T follicular helper cell (primary cell): ENCODE measurements at places on chromosomes 4 and X.

GRCh38 chr4:3493720-3494461 is 30.8 kb downstream of the DOK7 start:
- no peak for DNase-seq

DNA sequence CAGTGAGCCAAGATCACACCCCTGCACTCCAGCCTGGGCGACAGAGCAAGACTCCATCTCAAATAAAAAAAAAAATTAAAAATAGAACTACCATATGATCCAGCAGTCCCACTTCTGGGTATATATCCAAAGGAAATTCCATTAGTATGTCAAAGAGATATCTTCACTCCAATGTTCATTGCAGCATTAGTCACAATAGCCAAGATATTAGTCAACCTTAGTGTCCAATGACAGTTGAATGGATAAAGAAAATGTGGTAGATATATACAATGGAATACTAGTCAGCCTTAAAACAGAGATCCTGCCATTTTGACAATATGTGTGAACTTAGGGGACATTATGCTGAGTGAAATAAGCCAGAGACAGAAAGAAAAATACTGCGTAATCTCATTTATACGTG is 49.4 kb downstream of the C4orf46 start:
- no peak for DNase-seq

GRCh38 chr4:53490161-53490956 is 100.9 kb downstream of the LNX1 start:
- no peak for DNase-seq

DNA sequence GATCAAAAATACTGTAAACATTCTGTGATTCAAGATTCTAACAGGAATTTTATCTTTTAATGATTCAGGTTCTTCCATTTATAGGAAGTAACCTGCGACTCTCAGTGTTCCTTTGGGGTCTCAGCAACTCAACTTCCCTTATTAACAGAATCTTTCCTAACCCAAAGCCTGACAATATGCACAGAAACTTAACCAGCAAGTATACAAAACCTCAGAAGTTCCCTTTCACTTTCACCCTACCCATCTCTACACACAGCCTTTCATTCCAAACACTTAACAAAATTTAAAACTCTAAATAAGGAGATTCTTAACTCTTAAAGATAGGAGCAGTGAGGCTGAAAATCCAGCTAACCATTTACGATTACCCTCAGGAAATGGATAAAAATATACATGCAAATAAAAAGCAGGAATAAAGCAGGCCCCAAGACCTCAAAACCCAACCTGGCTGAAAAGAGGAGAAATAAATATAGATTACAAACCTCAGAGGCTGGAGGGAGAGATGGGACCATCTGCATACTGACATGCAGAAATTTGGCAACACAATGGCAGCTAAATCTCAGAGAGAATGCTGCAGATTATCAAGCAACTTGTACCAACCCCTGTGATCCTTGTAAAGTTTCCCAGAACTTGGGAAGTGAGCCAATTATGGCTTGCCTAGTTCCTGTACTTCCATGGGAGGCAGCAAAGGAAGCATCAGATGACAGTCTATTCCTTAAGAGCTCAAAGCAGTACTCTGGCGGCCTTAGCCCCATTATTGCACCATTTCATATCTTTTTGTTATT is 101.0 kb downstream of the ATP11C start:
- DNase-seq = no peak

GRCh38 chr4:160020804-160021203 is 917.9 kb downstream of the RAPGEF2 start:
- no peak for DNase-seq

GRCh38 chr4:8176547-8177399 is 18.2 kb upstream of the ABLIM2 start:
- no peak for DNase-seq

- no peak for DNase-seq
These were observed 12.3 kb downstream of the TBCK start for GRCh38 chr4:106303548-106304281.

DNA sequence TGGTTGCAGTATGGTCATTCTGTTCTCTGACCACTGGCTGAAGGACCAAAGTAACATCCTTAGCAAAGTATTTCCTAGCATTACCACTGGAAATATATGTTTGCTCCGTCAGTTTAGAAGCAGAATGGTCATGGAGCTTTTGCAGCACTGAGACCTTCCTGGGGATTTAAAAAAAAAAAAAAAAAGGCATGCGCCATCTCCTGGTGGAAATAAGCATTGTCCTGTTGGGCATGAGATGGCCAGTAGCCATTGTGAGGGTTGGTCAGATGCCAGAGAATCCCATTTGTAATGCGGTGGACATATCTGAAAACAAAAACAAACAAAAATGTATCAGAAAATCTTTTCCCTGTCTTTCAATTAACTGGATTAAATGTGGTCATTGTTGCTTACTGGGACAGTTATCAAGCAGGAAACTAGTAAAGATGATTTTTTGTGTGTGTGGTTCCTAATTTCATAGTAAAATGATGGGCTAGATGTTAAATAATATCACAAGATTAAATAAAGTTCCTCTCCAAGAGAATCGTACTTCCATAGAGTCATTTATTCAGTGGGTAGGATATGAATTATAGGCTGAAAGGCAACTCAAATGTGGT is 139.6 kb downstream of the SOWAHB start:
- DNase-seq = no peak

- DNase-seq = no peak
These were observed 175.3 kb upstream of the MID1 start for GRCh38 chrX:10795721-10796120.

- peak; percentile 1 for DNase-seq
These were observed 16.1 kb upstream of the TASL start for GRCh38 chrX:30593440-30594200.

DNA sequence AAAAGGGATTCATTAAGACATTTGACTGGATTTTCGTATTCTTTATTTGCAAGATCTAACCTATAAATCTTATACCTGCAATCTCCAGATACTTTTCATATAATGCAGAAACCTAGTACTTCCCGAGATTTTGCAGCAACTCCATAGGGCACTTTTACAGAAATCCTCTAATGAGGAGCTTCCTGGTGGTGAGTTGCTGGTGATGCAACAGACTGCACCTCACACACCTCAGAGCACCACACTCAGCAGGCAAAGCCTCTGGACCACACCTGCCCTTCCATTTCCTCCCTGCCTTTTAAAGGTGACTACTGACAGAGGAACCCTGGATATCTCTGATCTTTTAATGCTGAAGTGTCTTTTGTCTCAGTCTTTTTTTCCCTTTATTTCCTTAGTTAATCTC is 289.4 kb downstream of the TRAM1L1 start:
- no peak for DNase-seq

GRCh38 chrX:7926501-7926900 is 712 bp downstream of the PNPLA4 start:
- DNase-seq = no peak

- no peak for DNase-seq
These were observed 52.5 kb upstream of the TTC29 start for GRCh38 chr4:146998157-146998556.

GRCh38 chrX:151712253-151712652 is 3.6 kb upstream of the FATE1 start:
- no peak for DNase-seq

- no peak for DNase-seq
These were observed 117.9 kb downstream of the CPZ start for GRCh38 chr4:8710416-8710815.

DNA sequence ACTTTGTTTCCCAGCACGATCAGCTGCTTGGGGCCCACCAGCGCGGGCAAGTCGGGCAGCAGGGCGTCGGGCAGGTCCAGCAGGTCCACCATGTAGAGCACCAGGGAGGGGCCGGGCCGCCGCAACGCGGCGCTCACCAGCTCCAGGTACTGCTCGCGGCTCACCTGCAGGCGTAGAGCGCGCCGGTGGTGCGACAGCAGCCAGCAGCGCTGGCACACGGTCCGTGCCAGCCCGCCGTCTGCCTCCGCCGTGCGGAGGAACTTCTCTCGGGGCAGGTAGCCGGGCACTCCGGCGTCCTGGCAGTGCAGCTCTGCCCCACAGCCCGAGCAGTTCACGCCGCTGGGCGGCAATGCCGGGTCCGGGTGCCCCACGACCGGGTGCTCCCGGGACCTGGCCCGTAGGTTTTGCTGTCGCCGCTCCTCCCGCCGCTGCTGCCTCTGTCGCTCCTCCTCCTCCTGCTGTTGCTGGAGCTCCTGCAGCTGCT is 527 bp downstream of the NOA1 start:
- DNase-seq = peak; percentile 42

- no peak for DNase-seq
These were observed 29.1 kb downstream of the RIPPLY1 start for GRCh38 chrX:106874075-106874474.

DNA sequence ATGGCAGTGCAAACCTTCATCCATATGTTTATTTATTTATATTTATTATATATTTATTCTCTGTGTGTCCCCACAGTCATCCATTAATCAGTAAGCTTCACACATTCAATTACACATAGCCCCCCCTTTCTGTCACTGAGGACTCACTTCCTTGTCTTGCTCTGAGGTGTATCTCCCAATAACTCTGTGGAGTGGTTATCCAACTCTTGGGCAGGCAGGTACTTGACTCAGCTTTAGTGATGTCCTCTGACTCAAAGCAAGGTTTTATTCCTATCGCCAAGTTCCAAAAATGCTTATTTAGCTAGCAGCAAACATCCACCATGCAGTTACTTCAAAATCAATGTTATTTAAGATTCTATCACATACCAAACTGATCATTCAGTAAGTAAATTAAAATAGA is 25.2 kb upstream of the NDP start:
- no peak for DNase-seq

DNA sequence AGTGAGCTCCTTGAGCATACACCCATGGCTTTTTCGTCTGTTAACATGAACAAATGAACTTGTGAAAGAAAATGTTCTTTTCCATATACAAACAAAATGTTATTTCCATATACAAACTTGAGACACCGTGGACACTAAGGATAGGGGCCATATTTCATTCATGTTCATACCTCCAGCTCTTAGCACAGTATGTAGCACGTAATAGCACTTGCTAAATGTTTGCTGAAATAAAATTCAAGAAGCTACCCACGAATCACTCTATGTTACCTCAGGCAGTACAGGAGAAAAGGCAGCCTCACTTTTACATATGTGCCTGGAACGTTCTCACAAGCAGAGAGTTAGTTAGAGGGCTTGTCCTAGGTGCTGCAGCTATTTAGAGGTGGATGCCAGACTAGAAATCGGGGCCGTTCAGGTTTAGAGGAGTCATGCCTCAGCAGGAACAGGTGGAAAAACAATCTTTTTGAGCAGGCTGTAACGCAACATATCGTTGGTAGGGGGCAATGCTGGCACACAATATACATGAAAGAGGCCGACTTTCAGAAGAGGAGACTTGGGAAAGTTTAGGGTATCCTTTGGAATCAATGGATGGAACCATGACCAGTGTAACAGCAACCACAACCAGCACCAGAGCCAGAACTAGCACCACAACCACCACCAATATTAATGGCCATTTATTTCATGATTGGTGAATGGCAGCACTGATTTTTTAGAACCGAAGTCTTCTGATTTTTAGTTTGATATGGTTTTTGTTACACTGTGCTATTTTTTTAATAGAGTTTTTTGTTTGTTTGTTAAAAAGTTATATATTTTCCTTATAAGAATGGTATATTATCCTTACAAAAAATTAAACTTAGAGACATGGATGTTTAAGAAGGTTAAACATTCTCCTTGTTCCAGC is 14.8 kb upstream of the PAQR3 start:
- no peak for DNase-seq

- DNase-seq = no peak
These were observed 76.7 kb upstream of the SORBS2 start for GRCh38 chr4:185888676-185889075.

- DNase-seq = no peak
These were observed 11.3 kb downstream of the FAM241A start for GRCh38 chr4:112156553-112156952.

DNA sequence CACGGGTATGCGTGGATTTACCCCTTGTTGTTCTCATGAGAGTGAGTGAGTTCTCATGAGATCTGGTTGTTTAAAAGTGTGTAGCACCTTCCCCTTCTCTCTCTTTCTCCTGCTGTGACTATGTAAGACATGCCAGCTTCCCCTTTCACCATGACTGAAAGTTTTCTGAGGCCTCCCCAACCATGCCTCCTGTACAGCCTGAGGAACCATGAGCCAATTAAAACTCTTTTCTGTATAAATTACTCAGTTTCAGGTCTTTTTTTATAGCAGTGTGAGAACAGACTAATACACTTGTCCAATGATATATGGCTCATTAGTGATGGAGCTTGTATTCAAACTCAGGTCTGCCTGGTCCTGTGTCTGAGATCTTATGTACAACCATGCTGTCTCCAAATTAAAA is 28.5 kb upstream of the RTL3 start:
- no peak for DNase-seq
